ENCODE measurements at places on chromosomes 11 and 22.

DNA sequence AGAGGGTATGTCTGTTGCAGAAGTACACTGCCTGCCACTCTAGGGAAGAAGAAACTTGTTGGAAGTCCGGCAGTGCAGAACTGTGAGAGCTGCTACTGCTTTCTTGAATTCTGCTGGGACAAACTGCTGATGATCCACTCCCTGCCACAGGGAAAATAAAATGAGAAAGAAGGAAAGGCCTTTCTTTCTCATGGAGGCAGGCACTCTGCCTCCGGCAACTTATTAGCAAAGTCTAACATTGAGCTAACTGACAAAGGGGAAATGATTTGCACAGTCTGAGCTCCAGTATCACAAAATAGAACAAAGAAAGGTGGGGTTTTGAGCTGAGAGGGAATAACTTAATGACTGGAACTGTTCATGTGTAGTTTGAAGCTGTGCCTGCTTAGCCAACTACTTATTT is 134.6 kb downstream of the AASDHPPT start:
- DNase-seq = no peak

DNA sequence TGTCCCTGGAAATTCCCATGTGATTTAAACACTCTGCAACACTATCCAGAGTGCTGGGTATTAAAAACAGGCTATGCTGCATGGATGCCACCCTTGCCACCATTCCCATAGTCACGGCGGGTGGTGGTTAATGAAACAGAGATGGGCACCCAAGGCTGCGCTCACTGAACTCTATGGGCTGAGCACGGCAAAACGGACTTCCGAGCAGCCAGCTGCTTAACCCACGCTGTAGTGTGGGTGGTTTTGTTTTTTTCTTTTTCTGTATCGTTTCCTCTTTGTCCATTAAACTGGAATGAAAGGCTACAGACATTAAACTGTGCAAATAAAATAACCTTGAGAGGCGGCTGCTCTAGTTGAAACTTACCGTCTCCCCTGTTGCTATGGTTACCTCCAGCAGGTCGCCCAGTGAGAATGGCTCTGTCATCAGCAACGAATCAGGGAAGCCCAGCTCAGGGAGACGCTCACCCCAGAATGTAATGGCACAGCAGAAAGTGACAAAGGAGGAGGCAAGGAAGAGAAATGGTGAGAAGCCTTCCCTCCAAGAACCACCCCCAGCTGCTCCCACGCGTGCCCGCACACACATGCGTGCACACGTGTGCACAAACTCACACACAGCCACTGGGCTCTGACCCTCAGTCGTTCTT is 102.1 kb downstream of the C11orf91 start:
- no peak for DNase-seq

GRCh38 chr22:17155941-17156340 is 3.1 kb downstream of the HDHD5 start:
- no peak for DNase-seq

DNA sequence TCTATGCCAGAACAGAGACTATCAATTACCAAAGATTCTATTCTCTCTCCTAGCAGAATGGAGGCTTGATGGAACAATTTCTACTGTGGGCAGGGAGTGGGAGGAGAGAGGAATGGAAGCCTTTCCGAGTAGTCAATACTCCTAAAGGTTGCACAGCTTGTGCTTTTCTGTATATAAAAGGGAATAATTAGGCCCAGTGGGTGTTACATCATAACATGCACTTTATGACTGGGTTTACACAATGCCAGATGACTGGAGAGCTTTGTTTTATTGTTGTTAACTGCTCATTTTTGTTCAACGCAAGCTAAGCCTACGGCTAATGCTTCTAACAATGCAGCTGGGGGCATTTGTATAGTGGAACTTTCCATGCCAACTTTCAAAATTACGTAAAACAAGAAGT is 2237.9 kb upstream of the RAG2 start:
- DNase-seq = no peak

GRCh38 chr11:122204206-122204605 is 88.2 kb upstream of the BLID start:
- DNase-seq = no peak

DNA sequence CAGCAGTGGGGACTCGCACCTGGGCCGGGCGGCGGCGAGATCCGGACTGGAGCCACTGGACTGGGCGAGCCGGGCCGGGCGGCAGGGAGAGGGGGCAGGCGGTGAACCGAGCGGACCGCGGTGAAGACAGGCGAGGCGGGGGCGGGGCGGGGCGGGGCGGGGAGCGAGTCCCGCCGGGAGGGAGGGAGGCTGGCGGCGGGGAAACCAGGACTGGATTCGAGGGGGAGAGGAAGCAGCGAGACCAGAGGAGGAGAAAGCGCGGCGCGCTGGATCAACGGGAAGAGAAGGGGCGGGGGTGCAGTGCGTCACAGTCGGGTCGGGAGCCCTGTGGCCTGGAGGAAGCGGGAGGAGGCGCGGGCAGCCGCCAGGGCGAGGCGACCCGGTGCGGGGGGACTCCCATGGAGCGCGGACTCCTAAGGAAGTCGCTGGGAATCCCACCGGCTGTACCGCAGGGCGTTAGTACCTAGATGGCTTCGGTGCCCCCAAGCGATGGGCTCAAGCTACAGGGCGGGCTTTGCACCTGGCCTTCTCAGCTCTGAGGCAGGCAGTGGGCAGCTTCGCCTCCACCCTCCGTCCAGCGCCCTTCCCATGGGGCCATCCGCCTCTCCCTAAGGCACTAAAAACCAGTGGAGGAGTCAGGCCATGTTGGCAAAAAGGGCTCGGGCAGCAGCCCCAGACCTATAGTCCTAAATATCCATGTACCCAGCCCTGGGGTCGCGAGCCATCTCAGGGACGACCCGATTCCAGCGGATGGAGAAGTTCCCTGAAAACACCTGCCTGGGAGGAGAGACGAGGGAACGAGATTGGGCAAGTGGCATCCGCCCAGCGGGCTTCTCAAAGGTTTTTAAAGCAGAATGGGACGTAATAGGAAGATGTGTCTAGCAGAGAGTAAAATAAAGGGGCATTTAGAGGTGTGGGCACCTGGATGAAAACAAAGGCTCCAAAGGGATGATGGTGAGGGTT is at the start of gene TMEM121B:
TMEM121B (minus strand) TSS at position 128 of the 963 bp plus-strand sequence. CDS start 233 bp downstream, outside the sequence.
- peak; percentile 66 for DNase-seq

- DNase-seq = no peak
These were observed 103.7 kb downstream of the CTTN start for GRCh38 chr11:70501933-70502540.

- DNase-seq = peak; percentile 2
These were observed 174.1 kb downstream of the TTC28 start for GRCh38 chr22:28505416-28506149.

- no peak for DNase-seq
These were observed 12.8 kb downstream of the AP1B1 start for GRCh38 chr22:29375398-29376076.

DNA sequence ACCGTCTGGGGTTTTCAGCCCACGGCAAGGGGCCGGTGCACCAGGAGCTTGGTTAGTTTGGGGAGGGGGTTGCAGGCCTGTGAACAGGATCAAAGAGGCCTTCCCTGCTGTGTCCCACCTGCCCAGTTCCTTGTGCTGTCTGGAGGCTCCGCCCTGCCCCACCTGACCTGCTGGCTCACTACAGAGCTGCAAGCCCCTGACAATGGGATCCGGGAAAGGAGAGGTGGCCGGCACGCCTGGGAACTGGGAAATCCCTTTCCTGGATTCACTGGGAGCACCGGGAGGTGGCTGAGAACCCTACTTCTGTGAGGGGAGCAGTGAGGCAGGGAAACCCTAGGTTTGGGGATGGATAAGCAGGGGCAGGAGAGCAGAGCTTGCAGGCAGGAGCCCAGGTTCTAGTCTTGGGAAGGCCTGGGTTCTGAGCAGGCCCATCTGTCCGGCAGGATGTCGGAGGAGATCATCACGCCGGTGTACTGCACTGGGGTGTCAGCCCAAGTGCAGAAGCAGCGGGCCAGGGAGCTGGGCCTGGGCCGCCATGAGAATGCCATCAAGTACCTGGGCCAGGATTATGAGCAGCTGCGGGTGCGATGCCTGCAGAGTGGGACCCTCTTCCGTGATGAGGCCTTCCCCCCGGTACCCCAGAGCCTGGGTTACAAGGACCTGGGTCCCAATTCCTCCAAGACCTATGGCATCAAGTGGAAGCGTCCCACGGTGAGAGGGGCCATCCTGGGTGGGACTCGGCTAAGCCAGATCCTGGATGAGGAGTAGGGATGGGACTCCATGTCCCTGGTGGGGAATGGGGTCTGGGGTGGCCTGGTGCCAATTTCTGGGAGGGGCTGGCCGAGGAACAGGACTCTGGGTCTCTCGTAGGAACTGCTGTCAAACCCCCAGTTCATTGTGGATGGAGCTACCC is 786 bp downstream of the CAPN1 start:
- DNase-seq = peak; percentile 11

DNA sequence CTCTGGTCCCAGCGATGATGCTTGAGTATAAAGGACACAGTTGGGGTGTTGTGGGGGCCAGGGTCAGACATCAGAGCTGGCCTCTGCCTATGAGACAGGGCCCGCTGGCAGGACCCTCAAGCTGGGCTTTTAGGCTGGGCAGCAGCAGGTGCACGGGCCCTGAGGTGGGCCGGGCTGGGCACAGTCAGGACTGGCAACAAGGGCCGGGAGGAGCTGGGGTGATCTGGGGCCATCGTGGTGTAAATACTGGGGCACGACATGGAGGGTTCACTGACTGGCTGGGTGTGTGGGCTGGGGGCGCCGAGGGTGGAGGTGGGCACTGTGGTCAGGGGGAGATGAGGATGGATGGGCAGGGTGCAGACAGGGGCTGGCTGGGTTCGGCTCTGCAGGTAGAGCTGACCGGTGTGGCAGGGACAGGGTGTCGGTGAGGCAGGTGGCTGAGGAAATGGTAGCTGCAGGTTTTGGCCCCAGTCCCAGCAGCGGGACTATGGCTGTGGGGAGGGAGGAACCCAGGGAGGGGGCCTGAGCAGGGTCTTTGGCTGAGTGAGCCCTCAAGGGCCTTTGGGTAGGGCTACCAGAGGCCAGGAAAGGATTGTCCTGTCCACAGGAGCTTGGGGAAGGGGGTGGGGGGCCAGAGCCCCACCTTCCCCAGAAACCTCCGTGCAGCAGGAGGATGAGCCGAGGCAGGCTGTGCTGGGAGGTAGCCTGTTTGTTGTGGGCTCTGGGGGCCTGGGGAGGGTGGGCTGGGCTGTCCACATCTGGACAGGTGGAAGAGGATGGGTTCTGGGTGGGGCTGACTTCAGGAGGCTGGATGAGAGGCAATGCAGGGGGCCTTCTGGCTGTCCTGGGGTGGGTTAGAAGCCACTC is 81.4 kb downstream of the KCNQ1 start:
- DNase-seq = no peak

- no peak for DNase-seq
These were observed 237.3 kb downstream of the ST3GAL4 start for GRCh38 chr11:126592496-126593410.

DNA sequence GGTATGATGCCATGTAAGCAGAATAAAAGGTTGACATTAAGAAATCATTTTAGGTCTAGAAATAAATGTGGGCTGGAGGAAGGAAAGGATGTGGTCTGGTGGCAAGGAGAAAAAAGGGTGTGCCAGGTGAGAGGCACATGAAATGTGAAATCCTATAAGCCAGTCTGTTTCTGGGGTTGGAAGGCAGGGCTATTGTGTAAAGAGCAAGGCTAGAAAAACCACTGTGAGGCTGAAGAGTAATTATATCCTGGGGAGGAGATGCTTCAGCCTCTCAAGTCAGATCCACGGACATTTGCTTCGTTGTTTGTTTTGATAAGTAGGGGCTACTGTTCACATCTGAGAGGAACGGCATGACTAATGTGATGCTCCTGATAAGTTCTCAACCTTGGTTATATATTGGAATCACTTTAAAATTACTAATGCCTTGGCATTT is 77.5 kb upstream of the CTSC start:
- DNase-seq = peak; percentile 71

DNA sequence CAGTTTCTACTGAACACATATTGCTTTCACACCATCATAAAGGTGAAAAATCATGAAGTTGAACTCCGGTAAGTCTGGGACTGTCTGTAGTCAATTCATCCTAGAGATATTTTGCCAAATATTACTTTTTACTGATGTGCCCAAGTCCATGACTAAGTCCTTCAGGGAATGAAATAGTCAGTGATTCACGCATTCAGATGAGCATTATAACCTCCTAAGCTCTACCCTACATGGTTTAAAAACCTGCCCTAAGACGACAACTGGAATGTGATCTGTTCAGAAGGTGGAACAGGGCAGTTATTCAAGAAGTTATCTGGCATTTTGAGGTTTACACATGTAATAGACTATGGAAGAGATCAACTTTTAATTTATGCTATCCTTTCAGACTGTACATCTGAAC is 125.6 kb downstream of the TRPC6 start:
- DNase-seq = no peak

- DNase-seq = no peak
These were observed 30.6 kb upstream of the RFPL3 start for GRCh38 chr22:32327066-32327465.

DNA sequence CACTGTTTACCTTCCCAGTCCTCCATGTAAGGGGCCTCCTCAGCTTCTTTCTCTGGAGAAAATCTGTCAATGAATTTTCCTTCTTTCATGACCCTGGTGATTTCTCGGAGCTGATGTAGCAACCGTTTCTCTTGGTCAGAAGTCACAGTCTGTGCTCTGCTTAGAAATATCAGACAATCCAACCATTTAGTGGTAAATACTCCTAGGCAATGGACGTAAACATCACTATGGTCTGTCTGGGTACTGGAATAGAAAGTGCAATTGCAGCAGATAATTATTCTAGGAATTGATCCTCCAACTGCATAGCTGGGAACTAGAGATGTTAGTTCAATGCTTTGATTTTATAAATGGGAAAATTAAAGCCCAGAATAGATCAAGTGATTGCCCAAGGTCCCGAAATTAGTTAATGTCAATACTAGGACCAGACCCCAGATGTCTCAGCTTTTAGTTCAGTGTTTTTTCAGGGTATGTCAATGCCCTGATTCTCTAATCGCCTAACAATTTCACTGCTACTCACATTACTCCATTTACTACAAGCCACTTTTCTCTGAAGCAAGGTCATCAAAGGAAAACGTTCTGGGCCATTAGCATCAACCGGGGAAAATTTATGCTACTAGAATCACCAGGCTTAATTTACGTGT is 42.1 kb downstream of the RIC3 start:
- no peak for DNase-seq

GRCh38 chr11:35424157-35424940 is 5.0 kb upstream of the SLC1A2 start:
- peak; percentile 61 for DNase-seq

GRCh38 chr11:58525037-58525614 is 17.2 kb upstream of the OR5B21 start:
- DNase-seq = peak; percentile 4

DNA sequence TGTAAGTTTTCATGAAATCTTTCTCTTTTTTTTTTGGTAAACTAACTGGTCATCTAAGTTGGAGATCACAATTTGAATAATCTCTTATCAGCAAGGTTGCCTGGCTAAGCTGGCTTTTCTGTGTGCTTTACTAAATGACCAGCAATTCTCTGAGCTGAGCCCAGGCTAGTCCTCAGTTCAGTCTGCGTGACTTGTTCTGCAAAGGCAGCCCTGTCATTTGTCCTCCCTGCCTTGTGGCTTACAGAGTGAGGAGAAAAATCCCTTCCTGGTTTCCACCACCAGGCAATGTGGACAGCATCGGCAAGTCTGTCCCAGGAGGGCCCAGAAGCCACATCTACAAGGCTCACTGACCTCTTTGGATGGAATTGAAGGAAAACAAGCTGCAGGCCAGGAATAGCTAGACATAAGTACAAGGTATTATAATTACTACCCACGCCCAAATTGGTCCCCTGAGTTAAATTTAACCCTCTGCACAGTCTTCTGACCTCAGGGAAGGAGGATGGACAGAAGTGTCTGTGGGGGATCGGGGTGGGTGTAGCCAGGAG is 108.6 kb downstream of the SCN3B start:
- no peak for DNase-seq
